Right hindlimb (tissue), 1 donor: ENCODE measurements at places on chromosomes 2 and 18.

- peak; percentile 4 for DNase-seq
Measured at GRCh38 chr2:128441341-128442052, 122.8 kb upstream of the HS6ST1 start.

- DNase-seq = no peak
Measured at GRCh38 chr2:72173640-72174321, 26.1 kb upstream of the CYP26B1 start.

DNA sequence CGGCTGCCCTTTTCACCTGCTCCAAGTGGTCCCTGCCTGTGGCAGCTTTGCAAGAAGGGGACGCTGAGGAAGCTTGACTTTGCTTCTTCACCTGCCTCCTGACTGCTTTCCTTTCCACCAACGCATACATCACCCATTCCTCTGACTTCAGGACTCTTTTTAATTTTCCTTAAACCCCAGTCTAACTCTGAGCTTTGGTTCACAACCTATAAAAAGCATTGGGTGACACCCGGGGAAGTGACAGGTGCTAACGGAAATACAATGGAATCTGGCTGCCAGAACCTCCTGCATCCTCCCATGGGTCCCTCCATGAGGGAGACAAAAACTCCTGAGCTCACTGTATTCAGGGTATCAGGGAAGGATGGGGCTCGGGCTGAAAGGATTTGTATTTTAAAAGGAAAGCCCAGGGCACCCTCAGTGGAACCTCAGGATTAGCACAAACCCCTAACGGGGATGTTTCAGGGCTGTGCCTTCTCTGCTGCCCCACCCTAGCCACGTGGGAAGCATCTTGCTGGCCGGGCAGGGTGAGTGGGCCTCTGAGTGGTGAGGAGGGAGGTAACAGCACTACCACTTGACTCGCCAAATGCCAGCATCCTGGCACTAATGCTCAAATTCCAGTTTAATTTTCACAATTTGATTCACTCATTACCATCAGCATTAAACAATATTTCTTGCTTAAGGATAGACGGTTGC lies 284.8 kb downstream of the CELF4 start:
- DNase-seq = no peak

- no peak for DNase-seq
Measured at GRCh38 chr2:214579035-214579434, 168.2 kb downstream of the VWC2L start.

- DNase-seq = peak; percentile 50
Measured at GRCh38 chr2:38233231-38233983, 143.7 kb downstream of the ATL2 start.

DNA sequence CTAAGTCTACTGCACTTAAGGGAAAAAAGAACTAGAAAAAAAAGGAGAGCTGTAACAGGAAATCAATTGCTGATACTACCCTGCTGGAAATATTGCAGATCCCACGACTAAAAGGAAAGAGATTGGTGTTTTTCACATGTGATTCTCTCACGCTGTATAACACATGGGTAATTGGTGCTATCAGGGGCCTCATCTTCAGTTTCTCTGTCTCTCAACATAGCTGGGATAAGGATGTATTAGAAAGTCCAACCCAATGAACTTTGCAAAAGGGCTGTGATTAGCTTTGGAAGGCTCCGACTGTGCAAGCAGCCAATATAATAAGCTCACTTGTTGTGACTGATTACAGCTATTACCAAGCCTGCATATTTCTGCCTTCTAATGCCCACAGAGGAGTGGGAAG lies 133.4 kb downstream of the NRP2 start:
- DNase-seq = no peak

- DNase-seq = no peak
Measured at GRCh38 chr18:56678836-56679565, 27.8 kb downstream of the WDR7 start.

DNA sequence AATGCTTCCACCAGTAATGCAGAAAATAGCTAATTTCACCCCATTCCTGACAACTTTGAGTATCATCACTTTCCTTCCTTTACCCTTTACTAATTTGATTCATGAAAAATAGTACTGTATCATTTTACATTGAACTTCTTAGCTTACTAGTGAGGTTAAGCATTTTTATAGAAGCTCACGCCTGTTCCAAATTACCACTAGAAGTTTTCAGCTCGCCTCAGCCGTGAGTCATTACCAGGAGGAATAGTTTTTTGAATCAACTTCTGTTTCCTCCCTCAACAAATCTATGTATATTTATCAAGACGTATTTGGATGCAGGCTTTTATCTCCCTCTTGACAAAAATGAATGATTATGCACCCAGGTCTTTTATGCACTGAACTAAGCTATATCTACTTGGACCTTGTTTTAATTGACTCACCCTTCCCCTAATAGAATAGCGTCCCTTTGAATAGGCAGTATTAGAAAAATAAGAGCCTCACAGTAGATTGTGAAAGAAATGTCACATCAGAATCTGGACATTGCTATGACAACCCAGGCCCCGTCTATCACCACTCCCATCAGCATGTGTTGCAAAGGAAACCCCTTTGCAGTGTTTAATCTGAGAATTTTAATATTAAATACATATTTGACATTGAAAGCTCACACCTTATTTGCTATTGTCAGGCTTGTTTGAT lies 207.4 kb upstream of the NRP2 start:
- no peak for DNase-seq

- no peak for DNase-seq
Measured at GRCh38 chr2:98912957-98913915, 22.8 kb downstream of the CRACDL start.

DNA sequence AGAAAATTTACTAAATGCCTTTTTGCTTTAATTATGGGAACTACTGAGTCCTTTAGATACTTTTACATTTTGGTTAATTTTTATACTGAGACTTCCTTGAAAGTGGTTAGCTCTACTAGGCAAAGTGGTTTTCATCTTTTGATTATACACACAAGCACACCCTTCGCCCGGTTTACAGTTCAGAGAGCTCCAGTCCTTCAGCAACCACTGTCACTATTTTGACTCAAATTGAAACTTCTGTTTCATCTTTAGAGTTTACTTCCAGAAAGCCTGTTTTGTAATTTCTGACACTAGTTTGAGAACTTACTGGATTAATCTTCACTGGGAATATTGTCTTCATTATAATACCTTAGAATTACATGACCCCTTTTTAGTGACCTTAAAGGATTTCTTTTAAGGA lies 140.3 kb upstream of the FOSL2 start:
- no peak for DNase-seq

- DNase-seq = no peak
Measured at GRCh38 chr2:45889620-45890370, 238.3 kb downstream of the PRKCE start.

DNA sequence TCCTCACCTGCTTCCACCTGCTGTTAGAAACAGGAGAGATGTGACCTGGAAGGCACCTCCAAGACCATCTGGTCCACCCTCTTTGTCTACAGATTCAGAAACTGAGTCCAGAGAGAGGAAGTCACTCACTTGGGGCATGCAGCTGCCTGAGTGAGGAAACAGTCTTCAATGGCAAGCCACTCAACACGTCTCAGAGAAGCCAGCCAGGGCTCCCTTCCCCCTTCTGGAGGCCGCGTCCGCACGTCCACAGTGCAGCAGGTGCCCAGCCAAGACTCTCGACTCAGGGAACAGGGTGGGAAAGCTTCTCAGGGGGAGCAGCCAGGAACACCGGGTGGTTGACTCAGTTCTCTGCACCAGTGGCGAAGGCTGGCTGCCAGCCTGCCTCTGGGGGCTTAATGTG lies 201.7 kb downstream of the BCL11A start:
- no peak for DNase-seq

GRCh38 chr18:28015671-28016070 lies 161.3 kb downstream of the CDH2 start:
- DNase-seq = no peak
